ENCODE measurements at places on chromosomes 7 and 10.

GRCh38 chr10:1206601-1207000, 150.4 kb downstream of the WDR37 start:
- DNase-seq, result no peak

DNA sequence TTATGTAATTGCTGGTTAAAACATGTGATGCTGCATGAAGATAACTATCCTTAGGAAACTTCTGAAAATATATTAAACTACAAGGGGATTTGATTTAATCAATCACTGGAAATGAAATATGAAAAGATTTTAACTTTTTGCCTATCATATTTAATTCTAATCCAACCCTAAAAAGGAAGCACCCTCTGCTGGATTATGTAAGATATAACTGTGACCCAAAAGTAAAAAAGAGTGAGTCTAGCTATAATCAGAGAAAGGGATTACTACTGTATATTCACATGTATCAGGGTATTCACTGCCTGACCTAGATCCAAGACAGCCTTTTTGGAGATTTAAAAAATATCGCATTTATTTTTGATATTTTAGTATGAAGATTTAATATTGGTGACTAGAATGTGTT, 295.5 kb downstream of the MDFIC start:
- no peak for DNase-seq

GRCh38 chr10:28411648-28412047, 108.8 kb upstream of the MPP7 start:
- no peak for DNase-seq

DNA sequence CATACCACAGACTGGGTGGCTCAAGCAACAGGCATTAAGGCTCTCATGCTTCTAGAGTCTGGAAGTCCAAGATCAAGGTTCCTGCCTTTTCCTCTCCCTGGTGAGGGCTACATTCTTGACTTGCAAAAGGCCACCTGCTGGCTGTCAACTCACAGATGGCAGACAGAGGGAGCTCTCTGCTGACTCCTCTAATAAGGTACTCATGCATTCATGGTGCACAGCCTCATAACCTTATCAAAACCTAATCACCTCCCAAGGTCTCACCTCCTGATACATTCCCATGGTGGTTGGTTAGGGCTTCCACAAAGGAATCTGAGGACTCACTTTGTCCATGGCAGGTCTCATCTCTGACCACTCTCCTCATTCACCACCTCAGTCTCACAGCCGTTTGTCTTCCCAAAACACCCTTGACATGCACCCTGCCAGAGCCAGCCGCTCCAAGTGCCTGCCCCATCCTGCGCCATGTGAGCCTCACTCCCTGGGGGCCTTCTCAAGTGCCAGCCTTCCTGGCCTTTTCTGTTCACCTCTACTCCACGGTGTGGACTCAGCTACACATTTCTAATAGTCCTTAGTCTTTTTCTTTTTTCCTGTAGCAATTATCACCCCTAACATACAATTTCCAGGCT, 400.3 kb upstream of the ADARB2 start:
- DNase-seq, result no peak

GRCh38 chr10:13890233-13891127, 303.7 kb downstream of the PRPF18 start:
- DNase-seq, result peak; percentile 52

DNA sequence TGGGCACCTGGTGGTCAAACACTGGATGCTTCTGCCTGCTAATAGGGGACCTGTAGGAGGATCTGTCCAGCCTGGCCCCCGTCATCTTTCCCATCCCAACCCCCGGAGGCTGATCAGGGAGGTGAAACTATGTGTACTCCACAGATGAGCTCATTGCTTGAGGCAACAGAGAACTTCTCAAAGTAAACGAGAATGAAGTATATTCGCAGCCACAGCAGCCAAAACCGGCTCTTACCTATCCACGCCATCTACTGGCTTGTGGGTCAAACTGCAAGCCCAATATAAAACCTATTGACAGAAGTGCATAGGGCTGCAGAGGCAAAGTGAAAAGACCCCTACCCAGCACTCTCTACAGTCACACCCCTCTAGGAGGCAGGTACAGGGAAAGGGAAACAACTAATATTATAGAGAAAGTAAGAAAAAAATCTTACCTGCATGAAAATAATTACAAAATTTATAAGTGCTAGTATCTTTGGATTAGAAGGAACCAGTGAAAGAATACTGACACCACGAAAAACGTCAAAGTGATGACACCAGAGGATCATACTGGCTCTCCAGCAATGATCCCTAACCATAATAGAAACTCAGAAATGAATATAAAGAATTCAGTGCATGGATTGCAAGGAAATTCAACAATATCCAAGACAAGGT, 973.5 kb downstream of the ANKRD7 start:
- peak; percentile 29 for DNase-seq

DNA sequence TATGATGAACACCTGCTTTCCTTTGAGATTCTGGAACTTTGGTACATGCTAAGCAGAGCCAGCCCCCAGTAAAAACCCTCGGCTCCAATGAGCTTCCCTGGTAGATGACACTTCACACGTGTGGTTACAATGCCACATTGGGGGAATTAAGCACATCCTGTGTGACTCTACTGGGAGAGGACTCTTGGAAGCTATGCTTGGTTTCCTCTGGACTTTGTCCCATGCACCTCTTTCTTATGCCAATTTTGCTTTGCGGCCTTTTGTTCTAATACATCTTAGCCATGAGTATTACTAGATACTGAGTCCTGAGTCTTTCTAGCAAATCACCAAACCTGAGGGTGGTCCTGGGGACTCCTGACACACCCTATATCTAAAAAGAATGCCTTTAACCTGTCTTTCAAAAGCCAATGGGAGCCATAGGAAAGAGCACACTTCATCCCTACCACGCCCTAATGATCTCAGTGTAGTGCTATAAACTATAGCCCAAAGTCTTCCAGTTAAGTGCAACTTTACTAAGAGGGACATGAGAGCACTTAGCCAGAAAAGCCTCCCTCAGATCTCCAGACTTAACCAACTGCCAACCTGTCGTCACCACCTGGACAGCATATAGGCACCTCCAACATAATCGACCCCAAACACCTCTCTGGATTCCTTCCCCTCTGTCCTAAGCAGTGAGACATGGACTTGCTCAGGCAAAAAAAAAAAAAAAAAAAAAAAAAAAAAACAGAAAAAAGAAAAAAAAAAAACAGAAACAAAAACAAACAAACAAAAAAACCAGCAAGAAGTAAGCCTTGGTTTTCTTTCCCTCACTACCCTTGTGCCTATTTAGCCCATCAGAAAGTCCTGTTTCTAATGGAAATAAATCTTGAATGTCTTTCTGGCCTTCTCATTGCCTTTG, 37.4 kb downstream of the CCDC6 start:
- no peak for DNase-seq

- DNase-seq, result no peak
Measured at GRCh38 chr7:142299237-142299781, 41.5 kb upstream of the PRSS58 start.

- no peak for DNase-seq
Measured at GRCh38 chr10:101218351-101219138, 10.7 kb downstream of the LBX1 start.

DNA sequence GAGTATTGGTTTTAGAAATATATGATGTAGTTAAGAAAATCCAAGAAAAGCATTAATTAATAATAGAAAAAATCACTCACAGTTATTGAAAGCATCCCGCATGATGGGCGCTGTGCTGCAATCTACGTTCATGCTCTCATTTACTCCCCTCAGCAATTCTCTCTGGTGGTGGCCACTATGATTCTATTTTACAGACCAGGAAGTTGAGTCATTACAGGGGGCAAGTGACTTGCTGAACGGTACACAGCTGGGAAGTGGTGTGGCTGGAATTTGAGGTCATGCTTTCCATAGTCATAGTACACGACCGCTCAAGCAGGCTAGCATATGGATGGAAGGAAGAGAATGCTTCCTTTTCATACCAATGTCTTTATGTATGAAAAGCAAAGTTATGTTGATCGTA, 117.4 kb downstream of the TES start:
- DNase-seq, result peak; percentile 96

GRCh38 chr7:44261240-44261639, 60.5 kb downstream of the YKT6 start:
- DNase-seq, result no peak

GRCh38 chr7:101321491-101322401, at the start of gene IFT22:
TSS of gene IFT22 (minus strand) at chr7:101321812. CDS start at chr7:101321709, 103 bp downstream.
- peak; percentile 93 for DNase-seq

DNA sequence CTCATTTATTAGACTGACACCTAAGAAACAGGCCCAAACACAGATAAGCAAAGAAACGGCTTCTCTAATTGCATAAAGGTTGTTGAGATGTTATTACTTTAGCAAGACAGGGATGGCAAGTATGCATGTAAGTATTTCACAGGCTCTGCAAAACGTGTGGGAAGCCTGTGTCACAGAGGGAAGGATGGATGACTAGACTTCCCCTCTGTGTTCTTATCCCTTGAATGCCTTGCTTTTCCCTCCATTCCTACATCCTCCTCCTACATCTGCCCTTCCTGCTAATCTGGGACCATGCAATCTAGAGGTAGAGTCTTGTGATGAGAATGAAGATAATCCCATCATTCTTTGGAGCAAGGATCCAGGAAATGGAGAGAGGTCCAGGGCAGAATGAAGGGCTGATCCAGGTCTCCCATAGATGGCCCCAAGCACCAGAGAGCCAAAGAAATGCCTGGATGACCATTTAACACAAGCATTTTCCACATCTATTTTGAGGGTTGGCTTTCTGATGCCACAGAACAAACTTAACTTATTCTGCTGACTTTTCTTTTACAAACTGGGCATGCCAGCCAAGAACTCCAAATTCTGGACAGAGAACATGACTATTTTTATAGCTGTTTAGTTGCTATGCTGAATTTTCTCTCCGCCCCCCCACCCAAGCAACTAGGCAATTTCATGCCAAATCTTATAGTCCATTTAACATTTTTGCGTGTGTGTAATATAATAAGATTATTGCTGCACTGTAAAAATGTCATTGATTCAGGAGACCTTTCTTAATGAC, 48.1 kb downstream of the NRP1 start:
- DNase-seq, result no peak

DNA sequence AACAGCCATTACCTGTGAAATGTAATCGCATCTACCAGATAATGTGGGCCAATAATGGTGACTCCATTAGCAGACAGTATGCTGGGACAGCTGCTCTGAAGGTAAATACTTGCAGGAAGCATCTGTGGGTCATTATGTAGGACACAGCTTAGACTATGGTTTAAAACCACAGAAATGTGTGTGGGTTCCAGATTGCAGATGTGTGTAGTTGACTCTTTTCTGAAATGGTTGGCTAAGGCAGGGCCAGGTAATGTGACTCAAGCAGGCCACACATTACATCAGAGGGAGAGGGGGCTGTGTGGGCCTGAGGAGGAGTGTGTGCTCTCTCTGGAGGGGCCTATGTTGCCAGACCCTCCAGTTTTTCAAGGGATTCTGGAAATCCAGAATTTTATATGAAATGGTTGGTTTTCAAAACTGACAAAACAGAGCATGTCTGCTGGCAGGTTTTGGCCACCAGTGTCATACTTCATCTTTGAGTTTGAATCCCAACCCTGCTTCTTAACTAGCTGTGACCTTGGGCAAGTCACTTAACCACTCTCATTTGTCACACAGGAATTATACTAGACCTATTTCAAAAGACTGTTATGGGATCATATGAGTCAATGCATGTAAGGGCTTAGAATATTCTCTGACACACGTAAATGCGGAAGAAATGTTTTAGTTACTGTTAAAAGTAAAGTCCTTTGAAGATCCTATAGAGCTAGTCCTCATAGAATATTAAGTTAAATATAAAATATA, 64.5 kb downstream of the MCMBP start:
- peak; percentile 95 for DNase-seq

DNA sequence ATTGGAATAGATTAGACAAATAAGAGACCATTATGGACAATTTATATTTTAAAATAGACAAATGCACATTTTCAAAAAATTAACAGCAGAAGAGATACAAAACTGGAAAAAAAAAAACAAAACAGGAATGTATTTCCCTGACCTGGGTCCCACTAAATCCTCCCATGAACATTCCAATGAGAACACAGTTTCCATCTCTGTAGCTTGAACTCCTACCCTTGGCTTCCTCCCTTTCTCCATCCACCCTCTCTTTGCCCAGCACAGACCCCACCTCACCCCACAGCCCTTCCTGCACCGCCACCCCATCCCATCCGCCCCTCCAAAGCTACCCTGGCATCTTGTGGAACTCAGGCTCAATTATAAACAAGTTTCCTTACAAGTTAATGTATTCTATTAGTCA, 71.2 kb upstream of the MPP7 start:
- DNase-seq, result no peak

DNA sequence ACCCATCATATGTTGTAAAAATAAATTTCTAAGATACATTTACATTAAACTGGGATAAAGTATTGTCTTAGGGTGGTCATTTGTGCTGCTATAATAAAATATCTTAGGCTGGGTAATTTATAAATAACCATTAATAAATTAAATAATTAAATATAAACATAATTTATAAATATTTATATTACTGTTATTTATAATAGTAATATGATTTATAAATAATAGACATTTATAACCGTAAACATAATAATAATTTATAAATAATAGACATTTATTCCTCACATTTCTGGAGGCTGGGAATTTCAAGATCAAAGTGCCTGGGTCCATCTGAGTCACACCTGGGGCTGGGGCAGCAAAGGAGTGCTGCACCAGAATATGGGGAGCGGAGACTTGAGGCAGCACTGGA, 31.1 kb downstream of the ZWINT start:
- no peak for DNase-seq

- peak; percentile 62 for DNase-seq
Measured at GRCh38 chr7:18684916-18685315, 189.4 kb downstream of the HDAC9 start.

GRCh38 chr10:82924711-82925110, 1049.7 kb downstream of the NRG3 start:
- DNase-seq, result no peak

GRCh38 chr7:157910446-157910845, 573.6 kb downstream of the DNAJB6 start:
- no peak for DNase-seq

GRCh38 chr10:125190946-125191345, 30.6 kb upstream of the CTBP2 start:
- no peak for DNase-seq

- DNase-seq, result peak; percentile 24
Measured at GRCh38 chr10:17644485-17644943, 563 bp downstream of the STAM start.

DNA sequence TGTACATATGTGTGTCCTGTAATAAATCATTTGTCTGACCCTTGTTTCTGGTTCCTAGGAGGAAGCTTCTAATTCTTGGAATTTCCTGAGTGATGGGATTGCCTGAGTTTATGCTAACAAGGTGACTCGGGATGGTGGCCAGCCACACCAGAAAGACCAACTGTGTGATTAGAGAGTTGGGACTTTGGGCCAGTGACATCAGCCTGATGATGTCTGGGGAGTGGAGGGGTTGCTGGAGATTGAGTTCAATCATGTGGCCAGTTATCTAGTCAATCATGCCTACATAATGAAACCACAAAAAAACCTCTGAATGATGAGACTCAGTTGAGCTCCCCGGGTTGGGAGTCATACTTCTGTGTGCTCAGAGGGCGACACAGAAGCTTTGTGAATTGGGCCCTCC, 23.5 kb upstream of the CARD11 start:
- no peak for DNase-seq

Measured in fibroblast of upper back skin (primary cell).